ENCODE measurements at places on chromosomes 5 and 9. TPM values are rescaled to one million over a fixed set of nuclear protein-coding genes. Genes with fewer than 3 reads are reported as not detected.

ADRB2 gene
- total RNA-seq, result 12.5 TPM

LCN9 gene
- not detected for total RNA-seq

RNF208 gene
- 2.7 TPM for total RNA-seq

SELENOP gene
- total RNA-seq, result 322 TPM

GPRIN1 gene
- total RNA-seq, result 0.57 TPM

CCL28 gene
- 4.2 TPM for total RNA-seq

PTGDS gene
- 208 TPM for total RNA-seq

PCA3 gene
- total RNA-seq, result not detected

NHP2 gene
- 288 TPM for total RNA-seq

SOWAHA gene
- not detected for total RNA-seq

SLC46A2 gene
- total RNA-seq, result 0.09 TPM

NXNL2 gene
- total RNA-seq, result not detected

GNE gene
- total RNA-seq, result 14.6 TPM

KCNN2 gene
- 0.18 TPM for total RNA-seq

TPPP gene
- 5.5 TPM for total RNA-seq

KIF3A gene
- total RNA-seq, result 7.6 TPM

GFRA3 gene
- total RNA-seq, result not detected

FOXD4L4 gene
- 0.38 TPM for total RNA-seq

PDCD1LG2 gene
- 0.35 TPM for total RNA-seq

MLANA gene
- not detected for total RNA-seq

CLINT1 gene
- 165 TPM for total RNA-seq

FOXD4L6 gene
- total RNA-seq, result not detected

RPS23 gene
- total RNA-seq, result 2,341 TPM

BTNL8 gene
- total RNA-seq, result not detected

CKMT2 gene
- 2.1 TPM for total RNA-seq

PCDHB4 gene
- total RNA-seq, result 0.35 TPM

KCNV2 gene
- not detected for total RNA-seq

SUSD3 gene
- 1.0 TPM for total RNA-seq

SLC6A18 gene
- not detected for total RNA-seq

OCLN gene
- total RNA-seq, result 12.0 TPM

CYLC2 gene
- total RNA-seq, result not detected

SPINK6 gene
- total RNA-seq, result not detected

BDP1 gene
- 36.0 TPM for total RNA-seq

AK8 gene
- total RNA-seq, result 1.1 TPM

SGTB gene
- 5.8 TPM for total RNA-seq

FUBP3 gene
- total RNA-seq, result 39.0 TPM

IL3 gene
- not detected for total RNA-seq

NDFIP1 gene
- 39.2 TPM for total RNA-seq

IQGAP2 gene
- 3.0 TPM for total RNA-seq

LCN1 gene
- total RNA-seq, result not detected

SNAPC3 gene
- total RNA-seq, result 27.6 TPM

PCDHB3 gene
- total RNA-seq, result 0.76 TPM

TOR4A gene
- 15.8 TPM for total RNA-seq

PCDHB15 gene
- 1.3 TPM for total RNA-seq

TMEM8B gene
- total RNA-seq, result 0.91 TPM

DMRT3 gene
- not detected for total RNA-seq

COQ4 gene
- 81.0 TPM for total RNA-seq

CTXN3 gene
- total RNA-seq, result not detected

FCN1 gene
- 0.76 TPM for total RNA-seq

SPATA9 gene
- total RNA-seq, result not detected

ANKRD31 gene
- total RNA-seq, result 0.35 TPM

CCNJL gene
- total RNA-seq, result 3.0 TPM

FOXD4L3 gene
- not detected for total RNA-seq

GPSM1 gene
- total RNA-seq, result 8.2 TPM

C1QTNF2 gene
- 0.23 TPM for total RNA-seq
